Stimulated activated CD8-positive, alpha-beta memory T cell treated with anti-CD3 and anti-CD28 coated beads, Interleukin-15, amount 100 ng/mL, for 4 hours (primary cell): ENCODE measurements at places on chromosomes 1 and 21.
A peak's percentile ranks its signal among the peaks of the same experiment; 100 is the strongest.

- DNase-seq: no peak
Measured at GRCh38 chr1:239930686-239931262, 160.9 kb upstream of the FMN2 start.

DNA sequence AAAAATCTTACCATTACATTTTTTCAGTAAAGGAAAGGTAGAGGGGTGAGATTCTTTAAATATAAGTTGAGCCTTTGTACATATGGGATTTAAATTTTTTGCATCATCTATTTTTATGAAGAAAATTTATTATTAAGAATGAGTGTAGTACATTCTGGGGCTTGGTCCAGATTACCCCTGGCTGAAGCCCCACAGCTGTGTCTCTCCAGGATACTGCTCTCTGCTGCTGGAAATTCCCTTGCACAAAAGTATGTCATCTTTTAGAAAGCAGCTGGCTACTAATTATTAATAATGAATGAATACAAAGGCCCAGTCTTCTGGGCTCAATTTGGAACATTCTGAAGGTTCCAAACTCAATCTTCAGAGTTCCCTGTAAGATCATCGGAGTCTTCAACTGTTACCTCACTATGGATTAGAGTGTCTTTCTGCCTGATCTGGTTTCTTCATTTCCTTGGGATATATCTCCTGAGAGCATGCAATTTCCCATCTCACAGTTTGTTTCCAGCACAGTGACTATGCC is 428.6 kb upstream of the BRINP3 start:
- no peak for DNase-seq

- no peak for DNase-seq
Measured at GRCh38 chr1:215267495-215267894, 185.0 kb downstream of the KCNK2 start.

- no peak for DNase-seq
Measured at GRCh38 chr21:44555200-44555875, 3.3 kb downstream of the KRTAP10-3 start.

DNA sequence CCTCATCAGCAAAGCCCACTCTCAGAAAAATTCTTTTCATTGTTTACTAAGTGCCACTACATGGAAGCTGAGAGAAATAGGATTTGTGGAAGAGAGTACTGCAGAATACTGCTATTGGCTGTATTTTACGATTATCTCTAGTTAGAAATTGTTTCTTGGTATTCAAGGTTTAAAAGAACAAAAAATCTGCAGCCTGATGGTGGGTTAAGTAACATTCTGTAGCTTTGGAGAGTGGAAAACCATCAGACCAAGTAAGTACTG is 27.3 kb downstream of the PTTG1IP start:
- no peak for DNase-seq

GRCh38 chr1:229068270-229068987 is 202.5 kb upstream of the RAB4A start:
- no peak for DNase-seq

- no peak for DNase-seq
Measured at GRCh38 chr1:22176258-22176657, 33.4 kb upstream of the WNT4 start.

DNA sequence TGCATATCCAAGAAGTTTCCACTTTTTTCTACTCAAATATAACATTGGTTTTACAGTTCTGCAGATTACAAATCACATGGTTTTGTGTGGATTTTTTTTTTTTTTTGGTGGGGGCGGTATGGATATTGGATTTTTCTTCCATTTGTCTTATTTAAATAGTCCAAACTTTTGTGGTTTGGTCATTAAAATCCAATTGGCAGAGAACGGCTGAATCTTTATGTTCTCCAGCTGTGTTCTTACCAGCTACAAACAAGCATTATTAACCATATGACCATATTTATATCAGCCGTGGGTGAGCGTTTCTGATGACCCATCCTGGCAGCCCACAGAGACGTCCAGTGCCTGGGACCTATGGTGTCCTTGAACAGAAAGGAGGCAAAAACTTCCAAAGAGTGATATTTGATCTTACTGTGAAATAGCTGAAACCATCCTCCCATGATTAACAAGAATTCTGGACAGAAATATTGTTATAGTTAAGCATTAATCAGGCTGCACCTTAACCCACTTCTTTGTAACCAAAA is 200.4 kb downstream of the LYPLAL1 start:
- DNase-seq: no peak

DNA sequence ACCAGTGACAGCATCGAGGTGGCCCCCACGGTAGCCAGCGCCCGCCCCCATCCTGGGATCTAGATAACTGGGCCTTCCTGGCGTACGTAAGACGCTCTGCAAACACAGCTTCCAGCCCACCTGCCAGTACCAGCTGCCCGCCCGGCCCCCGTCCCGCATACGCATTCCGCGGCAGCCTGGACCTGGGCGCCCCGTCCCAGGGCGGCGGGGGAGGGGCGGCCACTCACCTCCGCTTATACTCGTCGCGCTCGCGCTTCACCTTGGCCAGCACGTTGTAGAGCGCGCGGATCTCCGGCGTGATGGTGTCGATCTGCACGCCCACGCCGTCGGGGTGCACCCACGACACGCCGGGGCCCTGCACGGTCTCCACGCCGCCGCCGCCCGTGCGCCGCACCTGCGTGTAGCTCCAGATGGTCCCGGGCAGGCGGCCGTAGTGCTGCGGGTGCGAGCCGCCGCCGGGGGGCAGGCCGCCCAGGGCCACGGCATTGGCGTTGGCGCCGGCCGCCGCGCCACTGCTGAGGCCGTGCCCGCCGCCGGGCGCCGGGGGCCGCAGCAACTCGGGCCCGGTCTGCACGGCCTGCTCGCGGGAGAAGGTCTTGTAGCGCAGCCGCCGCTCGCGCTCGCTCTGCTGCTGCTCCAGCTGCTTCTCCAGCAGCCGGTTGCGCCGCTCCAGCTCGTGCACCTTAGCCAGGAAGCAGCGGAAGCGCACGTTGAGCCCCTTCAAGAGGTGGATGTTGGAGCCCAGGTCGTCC is 859 bp downstream of the IFFO2 start:
- DNase-seq: peak; percentile 52

GRCh38 chr1:119711804-119712341 is at the start of gene PHGDH:
PHGDH (plus strand) TSS chr1:119711934; CDS start chr1:119712023, 89 bp downstream.
- DNase-seq: peak; percentile 17

DNA sequence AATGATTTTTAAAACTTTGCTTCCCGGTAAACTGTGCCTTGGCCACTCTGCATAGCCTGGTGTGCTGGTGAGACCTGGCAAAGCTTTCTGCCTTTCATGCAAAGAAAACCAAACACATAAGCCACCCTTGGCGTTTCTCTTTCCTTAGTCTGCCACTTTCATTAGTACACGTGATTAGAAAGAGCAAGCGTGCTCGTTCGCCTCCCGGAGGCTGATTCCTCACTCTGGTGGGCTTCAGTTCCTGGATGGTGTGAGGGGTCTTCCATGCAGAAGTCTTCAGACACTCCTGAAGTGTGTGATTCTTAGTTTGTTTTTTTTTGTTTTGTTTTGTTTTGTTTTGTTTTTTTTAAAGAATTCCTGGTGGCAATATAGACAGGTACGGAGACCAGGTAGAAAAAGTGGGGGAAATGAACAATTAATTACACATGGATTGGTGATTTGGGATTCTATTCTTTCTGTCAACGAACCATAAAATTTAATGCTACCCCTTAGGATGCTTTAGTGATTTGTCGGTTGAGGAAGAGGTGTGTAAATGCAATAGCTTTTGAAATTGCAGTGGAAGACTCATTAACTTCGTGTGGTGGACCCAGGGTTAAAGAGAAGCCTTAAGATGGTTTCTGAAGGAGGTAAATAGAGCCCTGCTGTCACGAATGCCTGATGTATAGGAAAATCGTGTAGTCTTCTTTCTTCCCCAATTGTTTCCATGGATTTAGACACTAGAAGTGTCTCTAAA is 2.1 kb downstream of the GALNT2 start:
- DNase-seq: no peak

DNA sequence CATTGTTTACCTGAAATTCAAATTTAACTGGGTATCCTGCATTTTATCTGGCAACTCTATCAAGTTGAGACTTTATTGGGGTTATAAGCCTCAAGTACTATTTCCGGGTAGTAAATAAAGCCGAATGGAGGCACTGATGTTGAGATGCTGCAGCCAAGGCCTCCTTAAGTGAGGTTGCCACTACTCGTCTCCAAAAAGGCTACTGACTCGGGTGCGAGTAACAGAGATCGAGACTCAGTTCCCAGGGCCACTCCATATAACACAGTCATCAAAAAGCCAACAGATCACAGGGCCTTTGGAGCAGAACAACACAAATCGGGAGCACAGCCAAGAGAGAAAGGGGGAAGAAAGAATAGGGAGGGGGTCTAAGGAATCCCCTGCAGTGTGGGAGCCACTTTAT is 524 bp downstream of the COPA start:
- DNase-seq: no peak

DNA sequence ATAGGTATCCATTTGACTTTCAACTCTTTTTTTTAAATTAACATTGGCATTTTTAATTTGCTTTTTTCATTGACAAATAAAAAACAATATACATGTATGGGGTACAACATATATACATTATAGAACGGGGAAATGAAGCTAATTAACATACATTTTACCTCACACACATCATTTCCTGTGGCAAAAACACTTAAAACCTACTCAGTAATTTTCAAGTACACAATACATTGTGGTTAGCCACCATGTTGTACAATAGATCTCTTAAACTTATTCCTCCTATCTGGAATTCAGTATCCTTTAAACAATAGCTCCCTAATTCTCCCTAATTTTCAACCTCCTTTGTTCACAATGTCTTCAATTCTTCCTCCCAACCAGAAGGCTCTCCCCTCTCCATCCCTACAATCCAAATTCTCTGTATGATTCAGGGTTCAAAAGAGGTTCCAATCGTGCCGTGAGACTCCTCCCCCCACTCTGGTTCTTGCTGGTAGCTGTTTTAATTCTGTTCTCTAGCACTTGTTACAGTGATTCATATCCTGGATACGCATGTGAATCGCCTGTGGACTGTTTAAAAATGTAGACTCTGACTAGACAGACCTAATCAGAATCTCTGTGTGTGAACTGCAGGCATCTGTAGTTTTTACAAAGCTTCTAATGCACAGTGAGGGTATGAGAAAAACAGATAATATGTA is 87.6 kb upstream of the DUSP10 start:
- DNase-seq: no peak

GRCh38 chr1:198907423-198907746 is 268.5 kb downstream of the PTPRC start:
- DNase-seq: no peak

DNA sequence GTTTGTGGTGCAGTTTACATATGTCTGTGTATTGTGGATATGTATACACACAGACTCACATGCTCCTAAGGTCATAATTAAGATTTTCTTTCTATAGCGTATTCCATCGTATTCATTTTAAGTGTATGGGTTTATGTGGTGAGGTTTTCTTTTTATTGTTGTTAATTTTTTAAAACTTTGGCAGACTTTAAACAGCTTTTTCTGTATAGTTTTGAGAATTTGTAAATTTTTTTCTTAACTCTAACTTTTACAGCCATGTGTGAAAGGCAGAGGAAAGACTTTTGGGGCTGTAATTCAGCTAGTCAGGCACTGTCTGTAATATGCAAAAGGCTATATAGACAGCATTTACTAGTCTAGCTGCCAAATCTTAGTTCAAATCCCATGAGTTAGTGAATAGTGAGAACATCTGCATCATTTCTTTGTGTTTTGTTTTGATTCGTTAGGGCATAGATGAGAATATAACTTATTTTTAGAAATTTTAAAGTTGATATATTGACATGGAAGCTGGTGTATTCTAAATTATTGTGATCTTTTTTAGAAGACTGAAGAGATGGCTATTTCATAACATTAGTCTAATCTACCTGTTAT is 2.3 kb downstream of the MAGI3 start:
- DNase-seq: no peak

DNA sequence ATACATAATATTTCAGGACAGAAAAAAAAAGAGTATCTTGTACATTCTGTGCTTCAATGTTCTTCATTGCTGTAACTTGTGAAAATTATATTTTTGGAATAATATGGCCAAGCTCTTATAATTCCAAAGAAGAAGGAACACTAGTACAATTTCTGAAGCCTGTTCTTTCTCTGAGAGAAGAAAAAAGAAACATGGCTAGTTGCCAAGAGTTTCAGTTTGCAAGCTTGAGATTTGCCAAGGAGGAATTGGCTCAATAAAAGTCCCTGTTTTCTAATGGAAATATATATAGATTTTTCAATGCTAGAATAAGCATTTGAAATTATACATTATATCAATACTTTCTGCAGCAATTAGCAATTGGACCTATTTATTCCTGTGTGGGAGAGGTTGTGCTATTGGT is 285.2 kb upstream of the NEGR1 start:
- DNase-seq: no peak

DNA sequence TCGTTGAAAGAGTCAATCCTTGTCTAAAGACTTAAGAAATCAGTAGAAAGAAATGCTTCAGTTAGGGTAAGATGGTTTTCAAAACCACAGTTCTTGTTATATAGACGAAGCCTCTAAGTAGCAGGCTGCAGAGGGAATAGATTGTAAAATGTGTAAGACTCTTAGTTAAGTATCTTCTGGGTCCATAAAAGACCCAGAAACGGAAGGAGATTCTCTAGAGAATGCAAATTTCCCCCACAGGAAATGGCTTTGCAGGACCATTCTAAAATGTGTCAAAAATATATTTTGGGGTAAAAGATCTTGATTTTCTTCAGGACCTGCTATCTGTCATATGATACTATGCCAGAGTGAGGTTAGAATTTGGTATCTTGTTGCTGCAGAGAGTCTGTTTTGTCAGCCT is 13.4 kb downstream of the OR2T1 start:
- no peak for DNase-seq

DNA sequence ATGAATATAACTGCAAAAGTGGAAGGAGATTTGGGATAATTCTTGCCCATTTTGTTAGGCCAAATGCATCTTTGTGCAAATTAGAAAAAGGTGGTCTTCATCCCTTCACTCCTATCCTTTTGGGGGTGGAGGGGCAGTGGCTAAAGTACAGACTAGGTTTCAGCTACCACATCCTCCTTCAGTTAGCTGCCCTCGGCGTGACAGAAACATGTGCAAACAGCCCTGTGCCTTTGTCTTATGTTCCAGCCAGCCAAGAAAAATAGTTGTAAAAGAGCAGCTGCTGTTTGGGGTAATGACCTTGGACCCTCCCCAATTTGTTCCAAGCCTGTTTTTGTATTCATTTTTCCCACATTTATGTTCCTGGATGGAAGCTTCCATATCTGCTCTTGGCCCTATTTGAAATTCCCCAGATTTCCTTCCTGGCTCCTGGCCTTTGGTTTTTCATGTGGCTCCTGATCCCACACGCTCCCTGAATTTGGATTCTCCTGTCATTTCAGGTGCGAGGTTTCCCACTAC is 8.3 kb upstream of the LGALS8 start:
- DNase-seq: no peak

GRCh38 chr1:6907676-6908434 is 122.6 kb downstream of the CAMTA1 start:
- DNase-seq: no peak

GRCh38 chr21:35597750-35598339 is 462.5 kb downstream of the SETD4 start:
- no peak for DNase-seq
